Tibial nerve (tissue), 4 donors: ENCODE measurements at places on chromosomes 11 and 22.
A peak's percentile ranks its signal among the peaks of the same experiment; 100 is the strongest.

- no peaks in the 10 kb centered on the region for H3K4me1 ChIP-seq
- no peaks in the 10 kb centered on the region for H3K36me3 ChIP-seq
- no peak for DNase-seq
- no peaks in the 10 kb centered on the region for H3K27me3 ChIP-seq
Measured at GRCh38 chr11:69501121-69501489, 19.6 kb downstream of the LINC01488 start.

- H3K4me1 ChIP-seq = no peaks in the 10 kb centered on the region
- no peak overlapping the region for H3K4me3 ChIP-seq
- DNase-seq = no peak
- H3K36me3 ChIP-seq = no peaks in the 10 kb centered on the region
- H3K27ac ChIP-seq = no peak overlapping the region
- H3K27me3 ChIP-seq = peaks cover 4% of the 10 kb centered on the region
Measured at GRCh38 chr11:128914216-128915148, 23.3 kb downstream of the KCNJ5 start.

DNA sequence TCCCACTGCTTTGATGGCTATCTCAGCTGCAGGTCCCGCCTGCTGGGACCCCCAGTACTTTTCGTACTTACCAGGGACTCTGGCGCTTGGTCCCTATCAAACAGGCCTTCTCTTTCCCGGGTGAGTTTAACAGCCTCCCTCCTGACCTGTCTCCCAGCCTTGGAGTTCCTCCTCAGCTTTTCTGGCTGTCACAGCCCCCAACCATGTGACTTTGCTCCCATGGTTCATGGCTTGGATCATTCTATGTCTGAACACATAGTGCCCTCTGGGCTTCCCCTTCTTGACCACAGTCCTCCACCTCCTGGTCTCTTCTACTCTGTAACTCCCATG is 56.9 kb downstream of the PARVA start:
- H3K4me1 ChIP-seq = peaks cover 3% of the 10 kb centered on the region
- H3K4me3 ChIP-seq = no peak overlapping the region
- H3K27me3 ChIP-seq = no peaks in the 10 kb centered on the region
- H3K36me3 ChIP-seq = no peaks in the 10 kb centered on the region
- peak overlapping the region; percentile 46 for H3K27ac ChIP-seq

- no peaks in the 10 kb centered on the region for H3K4me1 ChIP-seq
- no peaks in the 10 kb centered on the region for H3K36me3 ChIP-seq
- no peak overlapping the region for H3K27ac ChIP-seq
- DNase-seq = no peak
- H3K27me3 ChIP-seq = no peaks in the 10 kb centered on the region
Measured at GRCh38 chr11:11667056-11667455, 45.3 kb upstream of the GALNT18 start.

DNA sequence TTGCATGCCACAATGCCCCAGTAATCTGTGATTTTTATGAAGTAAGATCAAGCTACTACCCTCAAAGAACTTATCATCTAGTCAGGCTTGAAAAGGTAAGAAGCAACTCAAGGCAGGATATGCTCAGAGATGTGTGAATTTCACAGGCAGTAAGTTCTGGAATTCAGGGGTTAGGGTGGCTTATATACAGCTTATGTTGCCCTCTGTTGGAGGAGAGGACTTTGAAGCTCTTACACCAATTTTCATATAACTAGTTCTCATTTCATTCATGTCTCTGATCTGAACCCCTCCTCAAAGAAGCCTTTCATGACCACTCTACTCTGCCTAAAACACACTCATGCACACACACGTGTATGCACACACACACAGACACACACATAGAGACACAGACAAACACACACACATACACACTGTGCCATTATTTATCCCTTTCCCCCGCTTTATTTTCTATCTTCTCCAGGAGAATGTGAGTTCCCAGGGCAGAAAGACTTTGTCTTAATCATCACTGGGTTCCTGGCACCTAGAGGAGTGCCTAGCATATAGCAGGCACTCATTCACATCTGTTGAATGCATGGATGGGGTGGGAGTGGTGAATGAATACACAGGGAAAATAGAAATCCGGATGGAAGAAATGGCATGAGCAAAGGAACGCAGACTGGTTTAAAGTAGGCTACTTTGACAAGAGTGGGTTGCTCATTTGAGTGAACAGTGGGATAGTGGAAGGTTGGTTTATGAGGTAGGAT is 220.7 kb upstream of the ZBED5 start:
- no peak overlapping the region for H3K4me3 ChIP-seq
- no peaks in the 10 kb centered on the region for H3K27me3 ChIP-seq
- no peaks in the 10 kb centered on the region for H3K4me1 ChIP-seq
- no peak for DNase-seq
- H3K27ac ChIP-seq = no peak overlapping the region
- H3K36me3 ChIP-seq = no peaks in the 10 kb centered on the region

DNA sequence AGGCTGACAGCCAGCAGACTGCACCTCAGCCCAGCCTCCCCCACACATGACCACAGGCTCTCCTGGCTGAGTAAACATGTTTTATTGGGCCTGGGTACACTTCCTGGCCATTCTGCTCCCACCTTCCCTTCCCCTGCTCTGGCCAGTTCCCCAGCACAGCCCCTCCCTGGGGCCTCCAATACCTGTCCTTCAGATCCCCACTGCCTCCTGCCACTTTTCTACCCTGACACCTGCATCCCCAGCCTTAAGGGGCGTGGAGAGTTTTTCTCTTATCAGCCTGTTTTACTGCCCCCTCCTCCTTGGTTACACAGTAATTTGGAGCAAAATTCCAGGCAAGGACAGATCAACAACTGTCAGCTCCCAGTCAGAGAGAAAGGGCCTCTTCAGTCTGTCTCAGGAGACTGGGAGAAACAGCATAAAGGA is at the start of gene ISX:
ISX (plus strand) TSS at position 363 of the 423 bp plus-strand sequence. CDS start 930 bp downstream, outside the sequence.
- no peaks in the 10 kb centered on the region for H3K4me1 ChIP-seq
- peak within 1 kb of the TSS; percentile 50 for H3K27ac ChIP-seq
- DNase-seq = no peak
- no peak within 1 kb of the TSS for H3K4me3 ChIP-seq
- no peaks in the 10 kb centered on the region for H3K36me3 ChIP-seq

DNA sequence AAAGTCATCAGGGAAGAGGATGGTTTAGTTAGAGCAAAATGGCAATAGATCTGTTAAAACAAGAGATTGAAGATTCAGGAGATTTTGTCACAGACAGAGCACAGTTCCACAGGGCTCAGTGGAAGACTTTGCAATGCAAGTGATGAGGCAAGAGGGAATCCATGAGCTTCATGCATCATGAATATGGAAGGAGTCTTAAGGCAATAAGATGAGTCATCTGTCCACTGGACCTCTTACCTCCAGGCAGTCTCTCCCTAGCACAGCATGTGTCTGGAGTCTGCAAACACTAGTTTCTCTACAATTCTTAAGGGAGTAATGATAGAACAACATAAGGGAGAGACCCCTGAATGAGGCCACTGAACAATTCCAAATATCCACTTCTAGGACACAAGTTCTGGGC is 245.7 kb downstream of the NXPE2 start:
- no peak for DNase-seq
- H3K27ac ChIP-seq = no peak overlapping the region
- no peak overlapping the region for H3K4me3 ChIP-seq
- no peaks in the 10 kb centered on the region for H3K4me1 ChIP-seq

GRCh38 chr22:40911772-40912171 is 39.4 kb upstream of the RBX1 start:
- no peak overlapping the region for H3K27ac ChIP-seq
- H3K36me3 ChIP-seq = no peaks in the 10 kb centered on the region
- DNase-seq = no peak
- no peaks in the 10 kb centered on the region for H3K4me1 ChIP-seq
- H3K27me3 ChIP-seq = no peaks in the 10 kb centered on the region

DNA sequence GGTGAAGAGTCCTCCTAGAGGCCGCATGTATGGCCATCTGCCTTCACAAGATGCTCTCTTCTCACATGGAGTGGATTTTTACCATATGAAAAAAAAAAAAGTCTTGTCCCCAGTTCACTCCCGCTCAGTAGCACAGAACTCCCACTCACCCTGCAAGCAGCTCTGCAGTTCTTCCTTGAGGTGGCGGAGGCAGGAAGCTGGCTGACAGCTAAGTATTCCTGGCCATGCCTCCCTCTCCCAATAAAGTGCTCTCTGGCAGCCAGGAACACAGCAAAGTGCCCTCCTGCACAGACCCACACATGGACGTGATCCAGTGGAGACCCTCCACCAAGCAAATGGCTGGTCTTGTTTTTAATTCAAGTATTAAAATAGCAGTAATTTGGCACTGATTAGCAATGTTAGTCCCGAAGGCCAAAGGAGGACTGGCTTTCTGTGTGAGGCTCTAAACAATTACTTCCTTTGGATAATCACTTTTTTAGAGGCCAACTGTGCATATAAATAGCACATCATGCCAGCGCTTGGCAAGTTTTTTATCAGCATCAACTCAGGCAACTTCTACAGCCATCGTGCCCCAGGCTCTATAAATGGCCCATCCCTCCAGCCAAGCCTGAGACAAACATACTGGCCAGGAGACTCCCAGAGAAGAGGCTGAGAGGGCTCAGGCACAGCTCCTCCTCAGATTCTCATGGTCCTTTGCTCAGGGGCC is 413.6 kb downstream of the OPCML start:
- no peak overlapping the region for H3K27ac ChIP-seq
- H3K27me3 ChIP-seq = no peaks in the 10 kb centered on the region
- no peak for DNase-seq

DNA sequence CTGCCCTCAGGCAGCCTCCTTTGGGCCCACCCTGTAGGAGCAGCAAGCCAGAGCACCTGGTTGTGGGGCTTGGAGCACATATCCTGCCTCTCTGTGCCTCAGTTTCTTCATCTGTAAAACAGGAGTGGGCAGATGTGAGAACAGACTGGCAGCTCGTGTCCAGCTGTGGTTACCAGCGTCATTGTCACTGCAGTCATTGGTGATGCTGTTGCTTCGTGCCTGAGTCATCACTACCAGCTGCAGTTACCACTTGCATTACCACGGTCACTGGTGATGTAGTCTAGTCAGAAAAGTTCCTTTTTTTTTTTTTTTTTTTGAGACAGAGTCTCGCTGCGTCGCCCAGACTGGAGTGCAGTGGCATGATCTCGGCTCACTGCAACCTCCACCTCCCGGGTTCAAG is 20.4 kb downstream of the RSPH14 start:
- no peak for DNase-seq
- H3K27me3 ChIP-seq = no peaks in the 10 kb centered on the region
- H3K4me1 ChIP-seq = no peaks in the 10 kb centered on the region
- no peak overlapping the region for H3K27ac ChIP-seq
- peaks cover 14% of the 10 kb centered on the region for H3K36me3 ChIP-seq

DNA sequence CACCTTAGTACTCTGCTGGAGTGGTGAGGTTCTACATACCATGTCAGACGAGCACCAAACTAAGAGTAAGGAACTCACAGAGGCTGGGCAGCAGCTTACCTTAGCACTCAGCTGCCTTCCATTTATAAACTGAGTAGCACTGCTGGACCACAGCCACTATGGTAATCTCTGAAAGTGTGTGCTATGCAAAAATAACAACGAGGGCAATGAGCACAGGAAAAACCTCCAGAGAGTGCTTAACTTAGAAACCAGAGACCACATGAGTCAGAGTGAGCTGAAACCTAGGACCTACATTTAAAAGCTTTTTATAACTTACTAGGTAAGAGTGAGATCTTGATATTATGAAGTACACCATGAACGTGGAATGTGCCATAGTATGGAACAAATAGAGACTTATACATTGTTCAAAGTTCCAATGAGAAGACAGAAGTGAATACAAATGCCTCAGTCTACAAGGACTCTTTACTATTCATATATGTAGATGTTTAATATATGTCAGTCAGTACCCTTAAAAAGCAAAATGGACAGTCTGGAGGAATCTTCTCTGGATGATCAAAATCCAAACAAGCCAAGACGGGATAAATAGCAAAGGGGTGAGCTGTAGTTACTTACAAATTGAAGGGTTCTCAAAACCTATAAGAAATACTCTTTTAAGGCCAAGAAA is 17.2 kb upstream of the CD59 start:
- no peak for DNase-seq
- H3K27me3 ChIP-seq = no peaks in the 10 kb centered on the region
- H3K4me1 ChIP-seq = no peaks in the 10 kb centered on the region
- no peak overlapping the region for H3K4me3 ChIP-seq

- no peaks in the 10 kb centered on the region for H3K27me3 ChIP-seq
- H3K27ac ChIP-seq = no peak overlapping the region
- no peak for DNase-seq
Measured at GRCh38 chr11:99781074-99781473, 760.3 kb downstream of the CNTN5 start.

DNA sequence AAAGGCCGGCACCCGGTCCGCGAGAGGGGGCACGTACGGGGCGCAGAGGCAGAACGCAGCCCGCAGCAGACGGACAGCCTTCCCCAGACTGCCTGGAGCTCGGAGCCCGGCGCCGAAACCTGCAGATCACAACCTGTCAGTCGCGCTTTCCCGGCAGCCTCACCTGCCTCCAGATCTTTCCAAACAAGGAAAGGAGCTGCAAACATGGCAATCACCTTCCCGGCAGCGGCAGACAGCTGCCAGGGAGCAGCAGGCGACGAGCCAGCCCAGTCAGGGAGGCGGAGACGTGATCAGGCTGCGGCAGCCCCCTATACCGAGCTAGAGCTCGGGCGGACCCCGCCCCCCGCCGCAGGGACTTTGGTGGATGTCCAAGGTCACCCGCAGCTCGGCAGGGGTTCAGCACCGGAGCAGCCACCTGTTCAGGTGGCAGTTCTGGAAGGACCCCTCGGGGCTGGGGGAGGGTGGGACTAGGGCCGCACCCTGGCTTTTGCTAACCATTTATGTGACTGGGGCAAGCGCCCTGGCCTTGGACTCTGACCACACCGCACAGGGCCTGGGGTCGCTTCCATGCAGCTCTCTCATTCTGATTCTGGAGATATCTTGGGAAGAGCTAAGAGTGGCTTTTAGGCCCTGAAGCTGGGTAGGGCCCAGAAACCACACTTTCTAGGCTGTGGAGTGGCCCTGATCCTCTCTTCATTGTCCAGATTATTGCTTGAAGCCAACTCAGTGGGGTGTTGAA is 143.8 kb downstream of the NECTIN1 start:
- H3K27me3 ChIP-seq = no peaks in the 10 kb centered on the region
- no peak overlapping the region for H3K27ac ChIP-seq
- no peak for DNase-seq
- peak overlapping the region; percentile 37 for H3K4me3 ChIP-seq
- no peaks in the 10 kb centered on the region for H3K36me3 ChIP-seq

- H3K27ac ChIP-seq = no peak overlapping the region
- peaks cover 6% of the 10 kb centered on the region for H3K27me3 ChIP-seq
Measured at GRCh38 chr11:115626414-115626813, 122.2 kb upstream of the CADM1 start.

DNA sequence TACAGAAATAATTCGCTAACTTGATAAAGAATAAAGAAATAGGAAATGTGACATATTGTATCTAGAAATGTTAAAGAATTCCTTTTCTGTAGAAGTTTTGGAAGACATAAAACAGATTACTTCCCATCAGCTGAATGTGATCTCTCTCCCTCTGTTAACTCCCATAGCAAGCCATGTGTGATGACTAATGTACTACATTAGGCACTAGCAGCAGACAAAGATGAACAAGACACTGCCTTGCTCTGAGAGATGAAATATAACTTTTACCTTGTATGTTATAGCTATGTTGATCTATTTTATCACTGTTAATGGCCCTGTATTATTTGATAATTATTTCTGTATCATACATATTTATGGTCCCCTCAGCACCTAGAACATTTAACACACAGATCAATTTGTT is 817.2 kb downstream of the LRRC4C start:
- H3K4me1 ChIP-seq = no peaks in the 10 kb centered on the region
- no peaks in the 10 kb centered on the region for H3K36me3 ChIP-seq
- no peaks in the 10 kb centered on the region for H3K27me3 ChIP-seq

- H3K27me3 ChIP-seq = peaks cover 28% of the 10 kb centered on the region
- no peak for DNase-seq
- H3K4me3 ChIP-seq = no peak overlapping the region
Measured at GRCh38 chr11:1226986-1227550, 4.2 kb downstream of the MUC5B start.
